Activated B cell treated with CpG ODN at 0.5 μM for 24 hours (primary cell): ENCODE measurements at places on chromosomes 5 and 9. TPM values are rescaled to one million over a fixed set of nuclear protein-coding genes. Genes with fewer than 3 reads are reported as not detected.

LHX3 gene
- 0.17 TPM in 1 of 2 replicates, not detected in the other for total RNA-seq

MCC gene
- 0.22 and 0.32 TPM in 2 replicates for total RNA-seq

CSF2 gene
- 0.29 TPM in 1 of 2 replicates, not detected in the other for total RNA-seq

HBEGF gene
- total RNA-seq, result 0.22 and 0.49 TPM in 2 replicates

NRG2 gene
- total RNA-seq, result 0.07 TPM in 1 of 2 replicates, not detected in the other

DNA sequence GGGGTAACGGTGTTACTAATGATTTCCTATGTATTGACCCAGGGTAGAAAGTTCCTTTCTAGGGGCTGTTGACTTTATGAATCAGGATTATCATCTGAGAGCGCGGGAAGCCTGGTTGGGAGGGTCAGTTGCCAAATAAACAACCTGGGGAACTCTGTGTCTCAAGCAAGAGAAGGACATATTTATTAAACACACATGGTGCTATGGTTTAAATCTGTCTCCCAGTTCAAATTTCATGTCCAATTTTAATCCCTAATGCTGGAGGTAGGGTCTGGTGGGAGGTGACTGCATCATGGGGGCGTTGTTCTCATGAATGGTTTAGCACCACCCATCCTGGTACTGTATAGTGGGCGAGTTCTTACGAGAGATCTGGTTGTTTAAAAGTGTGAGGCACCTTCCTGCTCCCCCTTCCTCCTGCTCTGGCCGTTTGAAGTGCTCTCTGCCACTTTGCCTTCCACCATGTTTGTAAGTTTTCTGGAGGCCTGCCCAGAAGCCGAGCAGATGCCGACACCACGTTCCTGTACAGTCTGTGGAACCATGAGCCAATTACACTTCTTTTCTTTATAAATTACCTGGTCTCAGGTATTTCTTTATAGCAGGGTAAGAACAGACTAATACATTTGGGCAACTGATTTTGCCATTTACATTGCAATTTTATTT, 19.7 kb upstream of the GAS1 start:
- H3K27ac ChIP-seq, result no peak overlapping the region
- H3K36me3 ChIP-seq, result no peaks in the 10 kb centered on the region
- DNase-seq, result no peak
- H3K4me3 ChIP-seq, result no peak overlapping the region
- peaks cover 5% of the 10 kb centered on the region for H3K27me3 ChIP-seq

DNA sequence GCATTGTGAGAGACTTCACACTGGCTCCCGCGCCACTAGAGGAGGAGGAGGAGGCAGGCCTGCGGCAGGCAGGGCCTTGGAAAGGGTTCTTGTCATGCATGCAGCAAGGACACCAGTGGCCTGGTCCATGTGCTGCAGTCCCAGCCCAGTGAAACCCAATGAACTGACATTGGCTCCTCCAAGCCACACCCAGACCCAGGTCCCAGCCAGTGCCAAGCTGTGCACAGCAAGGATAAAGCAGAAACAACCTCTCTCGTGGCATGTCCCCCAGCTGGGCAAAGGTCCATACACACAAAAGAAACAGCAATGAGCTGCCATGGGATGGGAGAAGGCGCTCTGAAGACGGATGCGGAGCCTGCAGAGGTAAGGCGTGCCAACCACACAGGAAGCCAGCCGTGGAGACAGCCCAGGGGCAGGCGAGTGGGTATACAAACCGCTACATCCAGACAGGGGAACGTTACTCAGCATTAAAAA, 89.2 kb downstream of the SEMA4D start:
- H3K27me3 ChIP-seq, result no peaks in the 10 kb centered on the region
- H3K27ac ChIP-seq, result peak overlapping the region; percentile 70
- DNase-seq, result no peak
- H3K4me3 ChIP-seq, result peak overlapping the region; percentile 68

DNA sequence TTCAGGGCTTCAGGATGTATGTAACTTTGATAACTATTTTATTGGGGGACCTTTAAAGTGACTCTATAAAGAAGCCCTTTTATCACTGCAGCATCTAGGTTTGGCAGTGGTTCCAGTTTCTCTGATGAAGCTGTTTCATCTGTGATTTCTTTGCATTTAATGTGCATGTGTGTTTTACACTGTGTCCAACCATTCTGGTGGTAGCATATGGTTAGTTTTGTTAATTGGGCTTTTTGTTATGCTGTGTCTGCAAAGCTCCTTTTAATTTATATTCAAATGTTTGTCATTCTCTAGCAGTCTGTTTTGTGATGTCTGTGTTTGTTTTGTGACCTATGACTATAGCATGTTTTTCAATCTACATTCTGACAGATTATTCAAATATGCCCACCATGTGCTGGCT, 294.8 kb downstream of the DNAH5 start:
- no peak for DNase-seq
- no peaks in the 10 kb centered on the region for H3K27me3 ChIP-seq
- no peak overlapping the region for H3K4me3 ChIP-seq
- H3K36me3 ChIP-seq, result no peaks in the 10 kb centered on the region
- no peak overlapping the region for H3K27ac ChIP-seq

- no peak overlapping the region for H3K27ac ChIP-seq
- DNase-seq, result no peak
- H3K27me3 ChIP-seq, result peaks cover 3% of the 10 kb centered on the region
- H3K4me1 ChIP-seq, result no peaks in the 10 kb centered on the region
These were observed 132.7 kb downstream of the GNAQ start for GRCh38 chr9:77898864-77899263.

DNA sequence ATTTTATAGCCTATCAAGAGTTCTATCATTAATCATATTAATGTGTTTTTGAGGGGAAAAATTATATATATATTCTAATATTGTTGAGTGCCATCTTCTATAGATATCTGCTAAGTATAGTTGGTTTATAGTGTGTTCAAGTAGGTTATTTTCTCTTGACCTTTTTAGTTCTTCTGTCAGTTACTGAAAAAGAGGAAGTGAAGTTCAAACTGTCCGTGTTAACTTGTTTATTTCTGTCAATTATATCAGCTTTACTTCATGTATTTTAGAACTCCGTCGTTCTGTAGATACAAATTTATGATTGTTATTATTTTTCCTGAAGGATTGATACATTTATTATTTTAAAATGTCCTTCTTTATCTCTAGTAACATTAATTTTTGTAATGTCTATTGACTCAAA, 1209.1 kb downstream of the CDH12 start:
- no peak overlapping the region for H3K4me3 ChIP-seq
- no peaks in the 10 kb centered on the region for H3K36me3 ChIP-seq

GRCh38 chr5:9207817-9208418, 338.0 kb downstream of the SEMA5A start:
- no peak overlapping the region for H3K27ac ChIP-seq
- no peaks in the 10 kb centered on the region for H3K4me1 ChIP-seq
- DNase-seq, result no peak

DNA sequence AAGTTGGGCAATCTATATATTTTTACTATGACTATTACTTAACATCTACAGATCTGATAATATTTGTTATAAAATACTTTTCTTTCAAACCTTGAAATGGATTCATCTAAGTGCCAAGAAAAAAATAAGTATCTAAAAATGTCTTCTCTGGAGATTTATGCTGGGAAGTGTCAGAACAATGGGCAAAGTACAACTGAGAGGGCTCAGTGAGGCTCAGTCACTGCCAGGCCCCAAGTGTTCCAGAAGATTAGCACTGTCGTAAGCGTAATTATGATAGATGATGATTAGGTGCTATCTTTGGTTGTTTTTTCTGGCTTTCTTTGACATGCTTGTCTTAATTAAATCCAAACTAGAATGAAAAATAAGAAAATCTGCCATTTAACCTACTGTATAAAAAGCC, 72.2 kb upstream of the ADAMTS19 start:
- H3K27me3 ChIP-seq, result no peaks in the 10 kb centered on the region
- no peak overlapping the region for H3K27ac ChIP-seq
- H3K36me3 ChIP-seq, result no peaks in the 10 kb centered on the region

DNA sequence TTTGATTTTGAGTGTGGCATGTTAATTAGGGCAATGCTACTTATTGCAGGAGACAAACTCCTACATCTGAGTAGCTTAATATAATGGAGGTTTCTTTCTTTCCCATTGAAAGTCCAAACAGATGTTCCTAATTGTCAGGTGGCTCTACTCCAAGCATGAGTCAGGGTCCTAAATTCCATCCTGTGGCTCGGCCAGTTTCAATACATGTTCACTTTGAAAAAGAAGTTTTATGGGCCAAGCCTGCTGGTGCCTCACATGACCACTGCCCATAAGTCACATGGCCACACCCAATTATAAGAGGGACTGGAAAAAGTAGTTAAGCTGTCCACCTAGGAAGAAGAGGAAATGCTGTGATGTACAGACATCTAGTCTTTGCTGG, 170.4 kb downstream of the ARRDC3 start:
- H3K4me1 ChIP-seq, result no peaks in the 10 kb centered on the region
- peaks cover 7% of the 10 kb centered on the region for H3K27me3 ChIP-seq
- DNase-seq, result no peak
- no peak overlapping the region for H3K27ac ChIP-seq

DNA sequence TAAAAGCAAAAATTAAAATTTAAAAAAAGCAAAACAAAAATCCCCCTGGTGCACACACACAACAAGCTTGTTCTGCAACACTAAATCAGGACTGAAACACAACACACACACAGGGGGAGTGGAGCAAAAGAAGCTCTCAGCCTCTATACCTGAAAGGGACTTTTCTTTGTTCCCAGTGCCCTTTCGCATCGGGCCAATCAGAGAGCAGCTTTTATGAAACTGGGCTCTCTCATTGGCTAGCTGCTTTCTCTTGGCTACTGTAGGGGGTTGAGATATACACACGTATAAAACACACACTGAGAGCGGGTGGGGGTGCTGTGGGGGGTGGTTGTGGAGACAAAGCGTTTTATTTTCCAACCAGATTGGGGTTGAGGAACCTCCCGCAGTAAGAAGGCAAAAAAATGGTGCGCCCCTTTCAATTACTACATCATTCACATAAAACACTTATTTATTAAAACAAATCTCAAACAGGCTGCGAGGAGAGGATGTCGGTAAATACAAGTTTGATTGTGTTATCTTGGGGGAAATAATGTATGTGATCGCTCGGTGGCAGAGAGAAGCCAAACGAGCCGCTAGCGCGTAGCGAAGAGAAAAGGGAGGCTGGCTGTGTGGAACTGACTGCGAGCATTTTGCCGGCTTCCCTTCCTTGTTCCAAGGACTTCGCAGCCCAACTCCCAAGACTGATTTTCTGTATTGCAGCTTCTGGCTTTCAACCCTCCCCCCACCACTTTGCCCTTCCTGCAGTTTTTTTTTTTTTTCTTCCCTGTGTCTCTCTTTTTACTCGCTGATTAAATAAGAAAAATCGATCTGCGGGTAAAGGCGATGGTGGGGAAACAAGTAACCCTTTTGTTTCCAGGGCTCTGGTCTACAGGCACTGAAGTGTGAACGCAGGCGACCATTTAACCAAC, 2.5 kb upstream of the ZNF608 start:
- no peaks in the 10 kb centered on the region for H3K27me3 ChIP-seq
- H3K36me3 ChIP-seq, result peaks cover 18% of the 10 kb centered on the region
- no peak overlapping the region for H3K27ac ChIP-seq

DNA sequence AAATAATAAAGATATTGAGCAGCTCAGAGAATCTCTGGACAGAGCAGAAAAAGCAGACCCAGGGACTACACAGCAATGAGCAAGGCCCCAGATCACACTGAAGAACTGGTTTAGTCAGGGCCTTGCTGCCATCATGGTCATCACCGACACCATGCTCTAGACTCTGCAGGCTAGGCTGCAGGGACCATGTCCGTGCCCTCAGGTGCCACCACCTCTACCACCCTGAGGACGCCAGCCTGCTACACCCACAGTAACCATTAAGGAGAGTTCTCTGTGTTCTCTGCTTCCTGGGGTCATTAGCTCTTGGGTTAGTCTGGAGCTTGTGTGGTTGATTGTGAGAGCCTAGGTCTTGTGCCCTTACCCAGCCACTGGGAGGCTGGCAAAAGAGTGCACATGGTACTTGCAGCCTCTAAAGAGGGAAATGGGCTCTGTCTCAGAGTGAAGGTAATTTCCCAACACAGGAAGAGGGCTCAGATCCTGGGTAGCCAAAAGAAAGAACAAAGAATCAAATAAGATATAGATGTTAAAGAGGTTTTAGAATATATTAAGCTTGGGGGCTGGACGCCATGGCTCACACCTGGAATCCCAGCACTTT, 31.9 kb upstream of the JADE2 start:
- no peak overlapping the region for H3K27ac ChIP-seq
- no peaks in the 10 kb centered on the region for H3K27me3 ChIP-seq
- no peak for DNase-seq
- H3K4me3 ChIP-seq, result no peak overlapping the region
- H3K4me1 ChIP-seq, result no peaks in the 10 kb centered on the region
- no peaks in the 10 kb centered on the region for H3K36me3 ChIP-seq

- no peak overlapping the region for H3K4me3 ChIP-seq
- no peak for DNase-seq
- H3K27ac ChIP-seq, result no peak overlapping the region
- H3K27me3 ChIP-seq, result no peaks in the 10 kb centered on the region
- H3K36me3 ChIP-seq, result peaks cover 24% of the 10 kb centered on the region
These were observed 182.7 kb downstream of the PBX3 start for GRCh38 chr9:125929846-125930245.

DNA sequence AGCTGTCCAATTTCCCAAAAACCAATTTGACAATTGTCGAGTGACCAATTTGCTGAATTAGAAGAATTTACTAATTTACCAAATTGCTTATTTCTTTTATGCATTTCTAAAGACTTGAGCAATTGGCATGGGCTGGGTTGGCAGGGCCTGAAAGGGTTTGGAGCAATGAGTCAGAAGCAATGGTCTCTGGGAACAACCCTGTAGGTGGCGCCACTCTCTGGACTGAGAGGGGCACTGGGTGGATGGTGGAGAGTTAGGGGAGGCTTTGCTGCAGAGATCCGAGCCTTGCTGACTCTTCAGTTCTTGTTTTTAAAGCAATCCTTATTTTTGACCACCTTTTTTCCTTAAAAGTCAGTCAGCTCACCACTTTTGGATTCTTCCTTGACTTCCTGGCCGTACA, 71.5 kb upstream of the RPS23 start:
- no peak overlapping the region for H3K4me3 ChIP-seq
- no peak overlapping the region for H3K27ac ChIP-seq
- no peaks in the 10 kb centered on the region for H3K4me1 ChIP-seq
- H3K27me3 ChIP-seq, result peaks cover 3% of the 10 kb centered on the region
- DNase-seq, result no peak

GRCh38 chr5:105587963-105588662, 2025.5 kb upstream of the NUDT12 start:
- no peak overlapping the region for H3K27ac ChIP-seq
- H3K4me1 ChIP-seq, result no peaks in the 10 kb centered on the region
- DNase-seq, result no peak
- no peaks in the 10 kb centered on the region for H3K36me3 ChIP-seq
- H3K27me3 ChIP-seq, result no peaks in the 10 kb centered on the region
- H3K4me3 ChIP-seq, result no peak overlapping the region

DNA sequence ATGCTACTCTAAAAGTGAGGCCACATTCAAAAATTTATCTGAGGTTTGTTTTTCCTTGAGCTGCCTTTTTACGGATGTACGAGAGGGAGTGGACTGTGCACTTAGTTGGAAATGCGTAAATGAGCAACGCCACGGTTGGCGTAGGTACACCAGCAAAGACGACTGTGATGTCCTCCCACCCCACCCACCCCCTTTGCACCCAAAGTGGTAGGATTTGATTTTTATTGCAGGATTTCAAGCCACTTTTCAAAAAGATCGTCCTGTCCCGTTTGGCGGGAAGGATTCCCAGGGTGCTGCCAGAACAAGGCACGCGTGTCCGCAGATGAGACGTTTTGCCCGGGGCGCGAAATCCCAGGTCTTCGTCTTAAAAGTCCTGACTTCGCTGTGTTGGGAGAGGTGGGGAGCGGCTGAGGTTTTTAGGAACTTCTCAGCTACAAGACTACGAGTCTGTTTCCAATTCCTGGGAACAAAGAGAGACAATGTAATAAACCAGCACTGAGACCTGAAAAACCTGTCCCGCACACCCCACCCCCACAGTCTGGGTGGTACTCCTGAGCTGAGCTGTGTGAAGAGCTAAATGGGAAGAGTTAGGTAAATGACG, 1.0 kb upstream of the TLE1 start:
- H3K27me3 ChIP-seq, result no peaks in the 10 kb centered on the region
- H3K36me3 ChIP-seq, result peaks cover 6% of the 10 kb centered on the region
- no peak for DNase-seq
- H3K27ac ChIP-seq, result peak overlapping the region; percentile 86
- peak overlapping the region; percentile 96 for H3K4me3 ChIP-seq
